ENCODE measurements at places on chromosomes 2 and 18.

- DNase-seq = no peak
Observed at GRCh38 chr2:33917252-33917651, 318.2 kb upstream of the FAM98A start.

- no peak for DNase-seq
Observed at GRCh38 chr2:227052879-227053278, 111.1 kb downstream of the COL4A4 start.

- no peak for DNase-seq
Observed at GRCh38 chr2:65574993-65575392, 142.6 kb upstream of the SPRED2 start.

DNA sequence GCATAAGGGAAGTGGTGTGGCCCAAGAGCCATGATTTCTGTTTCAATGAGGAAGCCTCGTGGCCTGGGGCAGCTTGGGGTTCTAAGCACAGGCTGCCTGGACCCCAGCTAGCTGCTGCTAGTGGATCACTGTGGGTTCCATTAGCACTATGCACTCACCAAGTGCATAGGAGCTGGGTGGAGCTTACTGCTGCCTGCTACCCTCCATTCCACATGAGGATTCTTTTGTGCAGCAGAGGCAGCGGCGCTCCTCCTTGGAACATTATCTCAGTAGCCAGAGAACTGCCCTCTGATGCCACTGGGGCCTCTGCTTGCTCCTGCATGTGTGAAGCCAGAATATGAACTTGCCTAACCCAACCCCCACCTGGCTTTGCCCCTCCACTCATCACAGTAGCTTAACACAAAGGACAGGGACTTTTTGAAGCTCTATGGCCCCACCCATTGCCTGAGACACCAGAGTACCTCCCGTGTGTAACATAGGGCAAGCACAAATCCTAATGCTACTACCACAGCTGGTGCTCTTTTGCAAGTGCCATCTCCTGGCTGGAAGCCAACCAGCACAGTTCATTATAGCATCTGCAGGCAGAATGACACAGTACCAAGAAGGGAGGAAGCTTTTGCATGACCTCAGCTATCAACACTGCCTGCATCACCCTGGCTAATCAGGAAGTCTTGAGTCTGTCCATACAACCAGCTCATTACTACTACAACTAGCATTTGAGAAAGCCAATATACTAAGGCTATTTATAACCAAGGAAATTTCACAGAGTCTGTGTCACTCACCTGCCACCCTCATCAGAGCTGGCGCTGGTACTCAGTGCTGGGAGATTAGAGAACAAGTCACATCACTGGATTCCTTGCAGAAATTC lies 297.0 kb upstream of the GULP1 start:
- no peak for DNase-seq

DNA sequence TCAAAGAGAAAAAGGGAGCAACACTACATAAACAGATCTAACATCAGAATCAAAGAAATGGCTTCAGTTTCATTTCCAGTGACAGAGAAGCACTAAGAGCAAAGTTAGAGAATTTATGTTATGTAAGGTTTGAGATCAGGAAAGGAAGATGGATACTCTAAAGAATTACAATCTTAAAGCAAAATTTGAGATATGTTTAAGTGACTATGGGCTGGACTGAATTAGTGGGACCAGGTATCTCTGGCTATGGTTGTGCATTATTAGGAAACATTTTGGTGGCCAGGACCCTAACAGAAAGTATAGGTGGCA lies 208.2 kb downstream of the CCDC178 start:
- DNase-seq = no peak

DNA sequence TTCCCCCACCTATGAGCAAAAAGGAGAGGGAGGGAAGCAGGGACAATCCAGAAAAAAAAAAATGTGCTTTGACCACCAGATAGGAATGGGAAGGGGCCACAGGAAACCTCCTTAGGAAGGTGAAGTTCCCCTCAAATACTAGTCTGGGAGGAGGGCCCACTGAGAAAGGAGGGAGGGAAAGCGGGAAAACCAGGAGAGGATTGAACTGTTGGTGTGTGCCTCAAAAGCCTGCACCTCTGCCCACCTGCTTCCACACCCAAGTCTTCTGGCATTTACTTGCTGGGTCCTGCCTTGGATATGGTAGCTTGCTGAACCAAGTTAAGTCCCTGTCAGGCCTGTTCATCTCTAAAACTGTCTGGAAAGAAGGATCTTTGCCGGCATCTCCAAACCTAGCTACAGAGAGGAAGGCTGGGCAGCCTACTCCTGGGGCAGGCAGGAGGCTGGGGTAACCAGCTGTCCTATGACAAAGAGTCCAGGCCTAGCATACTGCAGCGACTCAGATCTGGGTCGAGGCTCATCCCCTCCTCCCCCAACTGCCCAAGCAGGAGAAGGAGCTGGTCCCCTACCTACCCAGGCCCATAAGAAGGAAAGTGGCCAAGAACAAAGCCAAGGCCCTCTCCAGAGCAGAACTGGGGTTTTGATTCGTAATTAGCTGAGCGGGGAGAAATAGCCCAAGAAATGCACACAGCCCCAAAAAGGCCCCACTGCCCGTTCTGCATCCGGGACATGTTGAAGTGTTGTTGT lies 3.0 kb downstream of the EN1 start:
- DNase-seq = no peak

DNA sequence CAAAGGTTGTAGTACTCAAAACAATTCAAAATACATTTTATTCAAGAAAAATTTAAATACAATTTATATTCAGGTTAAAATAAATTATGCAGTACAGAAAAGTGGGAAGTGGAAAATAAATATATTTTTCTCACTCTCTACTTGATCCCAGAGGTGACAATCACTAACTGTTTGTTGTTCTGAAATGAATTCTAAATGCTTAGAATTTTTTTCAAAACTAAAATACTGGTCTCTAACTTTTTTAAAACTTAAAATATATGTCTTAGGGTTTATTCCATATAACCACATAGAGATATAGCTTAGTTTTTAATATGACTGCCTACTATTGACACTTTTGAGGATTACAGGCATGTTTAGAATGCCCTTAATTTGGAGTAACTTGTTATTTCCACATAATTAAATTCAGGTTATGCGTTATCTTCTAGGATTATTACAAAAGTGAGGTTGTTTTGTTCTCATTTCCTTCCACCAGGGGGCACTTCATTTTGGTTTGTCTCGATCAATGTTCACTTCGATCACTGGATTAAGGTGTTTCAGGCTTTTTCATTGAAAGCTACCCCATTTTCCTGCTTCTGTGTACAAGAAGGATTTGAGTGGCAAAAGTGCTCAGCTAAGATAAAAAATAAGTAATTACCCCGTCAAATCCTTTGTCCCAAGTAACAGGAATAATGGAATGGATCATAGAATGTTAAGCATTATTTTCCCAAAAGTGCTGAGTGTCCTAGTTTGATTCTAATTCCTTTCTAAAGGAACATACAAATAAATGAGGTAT lies 27.1 kb upstream of the TFPI start:
- no peak for DNase-seq

GRCh38 chr18:22670914-22671313 lies 253.2 kb upstream of the CTAGE1 start:
- DNase-seq = no peak

DNA sequence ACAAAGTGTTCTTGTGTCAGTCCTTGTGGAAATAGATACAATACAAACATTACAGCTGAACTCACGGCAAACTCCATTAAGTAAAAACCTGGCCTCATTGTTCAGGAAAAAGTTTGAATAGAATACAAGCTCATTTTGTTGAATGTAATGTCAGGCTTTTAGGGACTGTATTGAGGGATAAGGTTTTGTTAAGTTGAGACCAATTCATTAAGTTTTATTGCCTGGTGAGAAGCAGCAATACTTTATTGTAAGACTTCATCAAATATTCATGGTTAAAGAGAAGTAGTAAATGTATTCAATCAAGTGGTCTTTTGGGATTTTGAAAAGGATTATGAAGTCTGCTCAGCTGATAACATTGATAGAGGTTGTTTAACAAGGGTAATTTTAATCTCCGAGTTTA lies 35.4 kb upstream of the METAP1D start:
- DNase-seq = no peak

GRCh38 chr2:56315376-56315775 lies 131.6 kb downstream of the CCDC85A start:
- no peak for DNase-seq

DNA sequence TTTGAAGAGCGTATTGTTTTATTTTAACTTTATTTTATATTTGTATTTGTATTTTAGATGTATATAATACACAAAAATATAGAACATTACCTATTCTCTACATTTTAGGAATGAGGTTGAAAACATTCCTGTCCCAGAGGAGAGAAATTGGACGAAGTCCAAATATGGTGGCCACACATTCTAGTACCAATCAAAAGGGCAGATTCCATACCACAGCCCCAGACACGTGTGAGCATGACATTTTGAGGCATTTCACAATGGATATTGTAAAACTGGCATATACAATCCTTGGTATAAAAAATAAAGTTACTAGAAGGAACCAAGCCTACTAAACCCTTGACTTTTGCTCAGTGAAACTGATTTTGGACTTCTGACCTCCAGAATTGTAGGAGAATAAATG lies 50.6 kb downstream of the C2orf76 start:
- DNase-seq = no peak

- no peak for DNase-seq
Observed at GRCh38 chr2:31234683-31235503, 941 bp downstream of the EHD3 start.

- no peak for DNase-seq
Observed at GRCh38 chr2:210337159-210337558, 22.2 kb upstream of the MYL1 start.

GRCh38 chr2:42096869-42097591 lies 49.2 kb downstream of the PKDCC start:
- DNase-seq = no peak

GRCh38 chr2:137893145-137893544 lies 71.1 kb upstream of the HNMT start:
- no peak for DNase-seq

GRCh38 chr18:58026395-58026794 lies 17.6 kb upstream of the NEDD4L start:
- DNase-seq = no peak

DNA sequence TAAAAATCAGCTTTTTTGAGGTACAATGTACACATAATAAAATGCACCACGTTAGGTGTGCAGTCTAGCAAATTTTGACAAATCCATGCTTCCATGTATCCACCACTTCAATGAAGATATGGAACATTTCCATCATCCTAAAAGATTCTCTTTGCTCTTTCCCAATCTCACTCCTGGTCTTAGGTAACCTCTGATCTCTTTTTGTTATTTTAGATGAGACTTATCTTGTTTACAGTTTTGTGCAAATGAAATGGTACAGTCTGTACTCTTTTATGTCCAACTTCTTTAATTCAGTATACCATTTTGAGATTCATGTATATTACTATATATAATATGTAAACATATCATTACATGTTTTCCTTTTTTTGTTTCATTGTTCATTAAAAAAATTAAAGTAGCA lies 16.3 kb upstream of the SERPINB5 start:
- no peak for DNase-seq

DNA sequence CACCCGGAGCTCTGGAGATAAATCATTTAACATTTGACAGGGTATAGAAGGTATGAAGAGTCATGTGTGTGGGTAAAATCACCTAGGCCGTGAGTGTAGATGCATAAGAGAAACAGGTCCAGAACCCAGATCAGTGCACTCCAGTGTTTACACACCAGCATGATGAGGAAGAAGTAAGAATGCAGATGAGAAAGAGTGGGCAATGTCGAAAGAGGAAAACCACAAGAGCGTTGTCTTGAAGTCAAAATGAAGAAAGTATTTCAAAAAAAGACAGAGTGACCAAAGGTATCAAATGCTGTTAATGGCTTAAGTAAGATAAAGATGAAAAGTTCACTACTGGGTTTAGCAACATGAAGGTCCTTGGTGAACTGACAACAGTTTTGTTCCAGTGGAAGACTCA lies 32.0 kb upstream of the PLB1 start:
- DNase-seq = peak; percentile 88

DNA sequence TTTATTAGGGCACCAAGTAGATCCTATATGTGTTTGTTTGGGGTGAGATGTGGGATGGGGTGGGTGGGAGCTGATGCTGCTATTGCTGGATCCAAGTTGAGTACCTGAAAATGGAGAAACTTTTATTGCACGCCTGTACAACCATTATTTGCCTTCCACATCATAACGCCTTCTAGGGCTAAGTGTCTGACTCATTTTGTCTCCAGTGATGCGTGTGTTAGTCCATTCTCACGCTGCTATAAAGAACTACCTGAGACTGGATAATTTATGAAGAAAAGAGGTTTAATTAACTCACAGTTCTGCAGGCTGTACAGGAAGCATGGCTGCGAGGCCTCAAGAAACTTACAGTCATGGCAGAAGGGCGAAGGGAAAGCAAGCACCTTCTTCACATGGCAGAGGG lies 58.2 kb downstream of the KDM3A start:
- DNase-seq = no peak

DNA sequence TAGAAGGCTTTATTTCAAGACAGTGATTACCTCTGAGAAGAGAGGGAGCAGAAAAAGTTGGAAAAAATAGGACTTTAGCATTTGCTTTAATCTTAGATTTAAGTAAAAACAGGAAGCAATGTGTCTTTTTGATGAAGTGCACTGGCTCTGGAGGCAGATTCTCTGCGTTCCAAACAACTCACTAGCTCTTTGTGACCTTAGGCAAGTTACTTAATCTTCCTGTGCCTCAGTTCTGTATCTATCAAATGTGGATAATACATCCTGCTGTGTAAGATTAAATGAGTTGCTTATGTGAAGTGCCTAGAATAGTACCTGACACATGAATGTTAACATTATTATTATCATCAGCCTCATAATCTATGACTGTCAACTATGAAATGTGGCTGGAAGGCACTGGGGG lies 42.3 kb downstream of the RPRD1A start:
- no peak for DNase-seq

DNA sequence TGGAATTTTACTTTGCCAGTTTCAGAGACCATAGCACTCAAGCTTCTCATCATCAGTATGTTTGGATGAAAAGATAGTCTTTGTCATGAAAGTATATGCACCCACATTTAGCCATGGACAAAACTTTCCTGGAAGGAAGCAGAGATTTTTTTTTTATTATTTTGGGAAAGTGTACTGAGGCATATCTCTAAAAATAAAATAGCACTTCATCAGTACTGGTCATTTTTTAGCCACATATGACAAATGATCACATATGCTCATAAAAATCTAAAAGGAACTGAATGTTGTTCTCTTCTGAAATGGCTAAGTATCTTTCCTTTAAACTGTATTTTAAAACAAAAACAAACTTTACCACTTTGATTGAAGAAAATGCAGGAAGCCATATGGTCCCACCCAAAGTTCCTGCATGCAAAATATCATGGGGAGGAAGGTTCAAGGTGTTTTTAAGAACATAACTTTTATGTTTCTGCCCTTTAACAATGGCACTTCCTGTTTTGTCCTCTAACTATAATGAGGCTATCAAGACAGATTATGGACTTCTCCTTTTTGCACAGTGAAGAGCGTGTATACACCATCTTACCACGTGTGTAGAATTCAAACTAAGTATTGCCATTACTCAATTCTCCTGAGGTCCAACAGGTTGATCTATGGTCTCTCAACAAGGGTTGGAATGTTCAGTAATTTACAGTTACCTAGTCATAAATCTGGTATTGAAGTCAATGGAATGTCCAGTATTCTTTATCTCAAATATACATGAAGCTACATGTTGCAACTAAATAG lies 77.1 kb upstream of the SLC39A10 start:
- DNase-seq = peak; percentile 85
